IMR-90 (cell line): ENCODE measurements at places on chromosomes 7 and 10.

DNA sequence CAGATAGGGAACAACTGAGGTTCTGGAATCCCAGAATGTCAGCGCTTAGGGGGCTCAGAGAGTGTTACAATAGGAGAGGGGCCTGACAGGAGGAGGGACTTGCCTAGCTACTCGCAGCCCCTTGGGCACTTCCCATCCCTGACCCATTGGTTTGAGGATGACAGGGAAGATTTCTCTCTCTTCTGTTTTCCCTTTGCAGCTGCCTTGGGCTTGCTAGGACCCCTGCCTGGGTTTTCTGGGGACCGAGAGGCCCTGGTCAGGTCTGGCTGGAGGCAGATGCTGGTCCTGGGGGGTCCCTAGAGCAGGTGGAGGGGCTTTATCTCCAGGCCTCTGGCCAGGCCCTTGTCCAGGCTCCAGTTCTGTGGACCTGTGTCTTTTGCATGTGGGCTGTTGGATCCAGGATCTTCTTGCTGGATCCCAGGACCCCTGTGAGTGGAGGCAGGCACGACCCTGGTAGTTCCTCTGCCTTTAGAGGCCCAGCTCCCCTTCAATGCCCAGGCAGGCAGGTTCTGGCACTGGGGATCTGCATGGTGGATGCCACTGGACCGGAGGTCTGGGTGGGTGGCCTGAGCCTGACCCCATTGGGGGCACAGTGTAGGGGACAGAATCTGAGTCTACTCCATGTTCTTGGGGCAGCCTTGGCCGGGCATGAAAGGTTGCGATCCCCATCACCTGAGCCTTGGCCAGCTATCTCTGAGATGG lies 26.9 kb downstream of the RAMP3 start:
- DNase-seq, result no peak

DNA sequence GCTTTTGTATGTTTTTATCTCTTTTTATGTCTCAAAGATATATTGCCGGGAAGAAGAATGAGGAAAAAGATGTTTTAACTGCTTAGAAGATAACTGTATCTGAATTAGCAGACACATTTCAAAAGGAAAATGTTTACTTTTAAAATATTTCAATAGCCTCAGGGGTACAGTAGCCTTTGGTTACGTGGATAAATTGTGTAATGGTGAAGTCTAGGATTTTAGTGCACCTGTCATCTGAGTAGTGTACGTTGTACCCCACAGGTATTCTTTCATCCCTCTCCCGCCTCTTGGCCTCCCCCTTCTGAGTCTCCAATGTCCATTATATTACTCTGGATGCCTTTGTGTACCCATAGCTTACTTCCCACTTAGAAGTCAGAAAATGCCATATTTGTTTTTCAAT lies 222.1 kb downstream of the FANK1 start:
- DNase-seq, result no peak

DNA sequence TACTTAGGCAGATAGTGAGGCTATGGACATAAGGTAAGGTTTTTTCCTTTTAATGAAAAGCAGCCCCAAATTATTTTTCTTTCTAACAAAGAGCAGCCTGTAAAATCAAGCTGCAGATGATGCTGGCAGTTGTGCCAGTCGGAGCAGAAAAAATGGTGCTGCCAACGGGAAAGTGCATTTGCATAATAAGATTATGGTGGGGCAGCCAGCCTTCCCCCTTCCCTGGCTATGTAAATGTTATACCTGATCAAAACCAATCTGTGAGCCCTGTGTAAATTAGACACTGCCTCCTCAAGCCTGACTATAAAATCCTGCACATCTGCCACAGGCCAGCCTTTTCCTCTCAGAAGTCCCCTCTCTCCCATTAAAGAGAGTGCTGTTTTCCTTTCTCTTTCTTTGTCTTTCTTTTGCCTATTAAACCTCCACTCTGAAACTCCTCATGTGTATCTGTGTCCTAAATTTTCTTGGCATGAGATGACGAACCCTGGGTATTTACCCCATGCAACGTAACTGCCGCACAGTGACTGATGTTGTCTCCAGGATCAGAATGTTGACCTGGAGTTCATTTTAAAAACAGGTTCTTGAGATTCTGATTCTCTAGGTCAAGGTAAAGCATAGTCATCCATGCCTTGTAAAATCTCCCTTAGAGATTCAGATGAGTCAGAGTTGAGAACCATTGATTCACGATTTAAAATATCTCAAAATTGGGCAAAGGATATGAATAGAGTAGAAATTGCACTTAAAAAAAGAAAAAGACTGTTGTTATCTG lies 167.3 kb upstream of the C1GALT1 start:
- DNase-seq, result no peak

GRCh38 chr10:68900427-68901104 lies 549 bp upstream of the DDX50 start:
- DNase-seq, result peak; percentile 69

GRCh38 chr10:117262291-117262902 lies 21.5 kb downstream of the SLC18A2 start:
- no peak for DNase-seq

- no peak for DNase-seq
Measured at GRCh38 chr10:104190695-104191094, 41.5 kb downstream of the CFAP43 start.

GRCh38 chr7:92360387-92360786 lies 86.9 kb upstream of the GATAD1 start:
- DNase-seq, result peak; percentile 31

GRCh38 chr7:115724400-115725056 lies 306.0 kb downstream of the TFEC start:
- DNase-seq, result no peak

DNA sequence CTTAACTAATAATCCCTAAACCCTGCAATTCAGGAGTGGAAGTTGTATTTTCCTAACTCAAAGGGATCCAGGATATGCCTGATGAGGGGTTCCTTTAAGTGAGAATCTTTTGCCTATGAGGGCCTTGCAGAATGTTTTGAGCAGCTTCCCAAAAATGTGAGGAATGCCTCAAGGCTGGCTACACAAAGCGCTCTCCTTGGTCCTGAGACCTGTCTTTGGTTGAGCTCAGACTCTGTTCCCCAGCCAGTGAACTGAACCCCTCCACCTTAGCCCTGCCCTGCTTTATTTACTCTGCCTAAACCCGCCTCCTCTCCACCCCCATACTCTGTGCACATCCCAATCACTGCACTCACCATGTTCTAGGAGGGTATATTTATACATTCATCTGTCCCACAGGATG lies 108.6 kb downstream of the NRCAM start:
- DNase-seq, result peak; percentile 49

DNA sequence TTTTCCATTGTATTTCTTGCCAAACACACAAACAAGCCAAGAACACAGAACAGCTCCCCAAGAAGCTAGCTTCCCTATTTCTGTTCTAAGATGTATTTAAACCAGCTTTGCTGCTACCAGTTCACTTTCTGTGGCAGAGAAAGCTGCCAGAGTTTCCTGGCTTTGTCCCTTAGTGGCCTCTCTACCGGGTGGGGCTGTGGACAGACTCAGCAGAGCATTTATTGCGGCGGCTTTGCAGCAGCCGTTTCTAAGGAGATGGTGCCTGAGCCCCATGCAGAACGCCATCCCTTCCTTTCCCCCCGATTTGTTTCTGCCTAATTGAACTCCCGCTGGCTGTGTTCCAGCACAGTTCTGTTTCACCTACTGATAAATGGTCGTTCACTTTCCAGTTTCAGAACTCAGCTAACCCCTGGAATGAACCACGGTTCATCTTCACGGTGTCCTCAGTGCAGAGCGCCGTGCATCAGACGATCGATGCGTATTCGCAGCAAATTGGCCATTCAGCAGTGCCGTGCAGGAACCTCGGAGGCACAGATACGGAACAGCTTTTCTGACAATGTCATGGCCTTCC lies 33.8 kb upstream of the SFMBT2 start:
- DNase-seq, result no peak

GRCh38 chr10:130466271-130466997 lies 330.2 kb downstream of the GLRX3 start:
- no peak for DNase-seq

- DNase-seq, result peak; percentile 75
Measured at GRCh38 chr7:100515072-100515532, 23.9 kb upstream of the AGFG2 start.

- DNase-seq, result no peak
Measured at GRCh38 chr7:154553711-154554265, 449.1 kb downstream of the PAXIP1 start.

GRCh38 chr7:107742678-107743566 lies 1.0 kb upstream of the CBLL1 start:
- DNase-seq, result no peak

GRCh38 chr7:108802650-108803049 lies 233.0 kb downstream of the DNAJB9 start:
- DNase-seq, result no peak

GRCh38 chr7:4025694-4026615 lies 656.1 kb upstream of the FOXK1 start:
- DNase-seq, result no peak

DNA sequence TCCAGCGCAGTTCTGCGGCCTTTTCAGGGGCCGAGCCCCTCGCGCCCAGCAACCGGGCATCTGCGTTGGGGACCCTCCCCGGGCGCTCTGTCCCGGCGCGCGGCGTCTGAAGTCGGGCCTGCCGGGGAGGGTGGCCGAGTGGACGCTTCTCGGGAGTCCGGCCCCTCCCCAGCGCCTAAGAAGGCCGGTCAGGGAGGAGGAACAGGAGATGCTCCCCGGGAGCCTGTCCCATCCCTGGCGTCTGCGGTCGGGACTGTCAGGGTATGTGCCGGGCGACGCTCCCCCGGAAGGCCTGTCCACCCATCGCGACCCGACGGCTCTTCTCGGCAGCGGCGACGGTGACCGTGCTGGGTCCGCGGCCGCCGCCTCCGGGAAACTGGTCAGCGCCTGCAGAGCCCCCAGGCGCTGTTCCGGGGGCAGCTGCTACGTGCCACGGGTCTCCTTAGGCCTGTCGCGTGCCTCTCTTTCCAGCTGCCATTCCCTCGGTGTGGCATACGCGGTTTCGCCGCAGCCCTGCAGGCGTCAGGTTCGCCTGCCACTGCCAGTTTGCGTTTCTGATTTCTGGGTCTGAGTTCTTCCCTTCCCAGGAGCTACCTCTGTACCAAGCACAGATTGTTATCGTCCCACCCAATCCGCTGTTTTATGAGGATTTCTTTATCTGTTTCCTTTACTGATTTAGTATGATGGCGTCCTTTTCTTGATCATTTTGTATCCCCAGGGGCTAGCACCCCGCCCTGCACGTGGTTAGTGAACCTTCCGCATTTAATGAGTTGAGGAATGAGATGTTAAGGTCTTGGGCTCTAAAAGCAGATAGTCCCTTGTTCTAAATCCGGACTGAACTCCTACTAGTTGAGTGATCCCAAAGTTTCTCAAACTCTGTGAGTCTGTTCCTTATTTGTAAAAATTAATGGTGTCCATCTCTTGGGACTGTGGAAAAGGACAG lies 782 bp downstream of the IFIT5 start:
- DNase-seq, result peak; percentile 32

DNA sequence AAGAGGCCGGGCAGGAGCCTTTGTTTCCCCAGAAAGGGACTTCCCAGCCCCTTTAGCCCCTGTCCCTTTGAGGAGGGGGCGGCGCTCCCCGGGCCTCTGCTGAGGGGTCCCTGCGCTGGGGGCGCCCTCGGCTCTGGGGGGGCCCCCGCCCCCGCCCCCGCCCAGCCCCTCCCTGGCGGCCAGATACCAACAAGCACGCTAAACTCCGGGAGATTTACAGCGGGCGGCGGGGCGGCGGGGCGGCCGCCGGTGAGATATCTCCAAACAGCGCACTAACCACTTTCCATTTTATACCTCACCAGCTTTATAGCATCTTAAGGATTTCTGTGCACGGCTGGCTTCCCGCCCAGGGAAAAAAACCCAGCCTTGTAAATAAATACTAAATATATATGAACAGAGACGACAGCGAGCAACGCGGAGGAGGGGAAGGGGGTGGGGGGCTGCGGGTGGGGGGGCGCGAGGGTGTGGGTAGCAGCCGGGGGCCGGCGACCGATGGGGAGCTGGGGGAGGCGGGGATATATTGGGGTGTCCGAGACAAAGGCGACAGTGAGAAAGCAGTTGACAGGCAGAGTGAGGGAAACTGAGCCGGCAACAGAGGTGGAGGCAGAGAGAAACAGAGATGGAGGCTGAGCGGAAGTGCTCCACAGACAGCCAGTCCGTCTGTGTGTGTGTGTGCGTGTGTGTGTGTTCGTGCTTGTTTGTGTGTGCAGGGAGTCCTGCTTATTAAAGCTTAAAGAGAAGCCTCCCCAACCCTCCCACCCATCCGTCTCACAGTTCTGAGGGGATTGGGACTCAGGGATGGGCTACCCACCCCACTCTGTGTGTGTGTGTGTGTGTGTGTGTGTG lies 85.8 kb downstream of the HIF1AN start:
- DNase-seq, result peak; percentile 7

- no peak for DNase-seq
Measured at GRCh38 chr7:46603296-46603752, 682.3 kb upstream of the IGFBP3 start.
